Dermis blood vessel endothelial cell (primary cell): ENCODE measurements at places on chromosomes 2 and 18. TPM values are rescaled to one million over a fixed set of nuclear protein-coding genes. Genes with fewer than 3 reads are reported as not detected.

DNA sequence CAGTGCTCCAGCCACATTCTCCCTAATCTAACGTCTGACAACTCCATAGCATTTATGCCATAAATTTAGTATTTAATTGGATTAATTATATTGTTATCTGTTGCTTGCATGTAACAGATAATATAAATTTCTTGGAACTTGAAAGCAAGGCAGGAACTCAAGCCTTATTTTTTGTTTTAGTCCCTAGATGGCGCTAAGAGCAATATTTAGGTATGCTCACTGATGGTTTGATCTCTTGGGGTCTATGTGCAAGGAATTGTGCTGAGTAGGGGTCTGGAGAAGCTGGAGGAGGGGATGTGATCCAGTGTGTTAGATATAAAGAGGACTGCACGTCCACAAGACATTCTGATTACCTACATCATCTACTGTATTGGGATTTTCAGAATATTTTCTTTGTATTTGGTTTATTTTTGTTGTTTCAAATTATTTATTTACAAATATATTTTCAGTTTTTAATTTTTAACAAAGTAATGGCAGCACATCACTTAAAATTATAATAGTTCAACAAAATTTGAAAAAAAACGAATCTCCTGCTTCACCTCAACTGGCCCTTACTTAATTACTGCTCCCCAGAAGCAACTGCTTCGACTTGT, 32.8 kb downstream of the KATNAL2 start:
- peak; percentile 55 for DNase-seq

DNA sequence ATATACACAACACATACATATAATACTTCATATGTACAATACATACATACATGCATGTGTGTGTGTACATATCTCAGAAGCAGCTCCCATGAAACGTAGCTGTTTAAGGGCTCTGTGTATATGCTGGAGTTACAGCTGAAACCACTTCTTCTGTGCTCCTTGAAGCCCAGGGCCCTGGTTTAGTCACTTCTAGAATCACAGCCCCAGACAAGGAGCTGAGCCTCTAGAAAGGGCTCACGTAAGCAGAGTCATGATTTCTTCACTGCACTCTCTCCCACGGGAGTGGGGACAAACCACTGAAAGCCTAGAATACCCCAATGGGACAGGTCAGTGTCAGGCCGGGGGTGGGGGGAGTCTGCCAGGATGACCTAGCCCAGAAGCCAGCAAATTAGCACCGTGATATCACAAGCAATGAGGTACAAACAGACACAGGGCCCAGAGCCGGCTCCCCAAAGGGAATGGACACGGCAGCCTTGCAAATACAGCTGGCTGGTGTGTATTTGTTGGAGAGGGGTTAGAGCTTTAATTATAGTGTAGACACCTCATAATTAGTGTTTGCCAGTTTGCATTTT, 90.3 kb downstream of the C1QL2 start:
- no peak for DNase-seq

DNA sequence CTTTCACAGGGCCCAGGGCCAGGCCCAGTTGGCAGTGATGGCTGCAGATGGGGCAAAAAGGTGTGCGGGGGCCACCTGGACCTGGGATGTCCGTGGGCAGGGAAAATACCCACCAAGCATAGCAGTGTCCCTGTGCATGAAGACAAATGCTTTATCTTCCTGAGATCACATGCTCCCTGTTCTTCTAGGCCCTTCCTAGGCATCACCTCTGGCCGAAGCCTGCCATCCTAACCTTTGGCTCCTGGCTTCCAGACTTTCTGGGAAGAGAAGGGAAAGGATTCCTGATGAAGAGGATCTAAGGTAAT, 105.0 kb upstream of the SMAD2 start:
- DNase-seq: no peak

DNA sequence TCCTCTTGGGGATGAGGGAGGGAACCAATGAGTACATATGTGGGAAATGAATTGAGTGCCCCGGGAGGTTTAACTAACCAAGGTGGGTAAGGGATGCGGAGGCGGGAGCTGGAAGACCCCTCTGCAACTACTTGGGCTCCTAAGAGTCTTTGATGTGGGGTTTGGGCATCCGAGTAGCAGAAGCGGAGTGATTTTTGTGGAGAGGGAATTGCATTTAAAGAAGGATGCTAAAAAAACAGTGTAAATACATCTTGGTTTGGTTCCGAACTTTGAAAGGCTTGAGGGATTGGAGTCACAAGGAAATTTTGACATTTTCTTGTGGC, 215.7 kb downstream of the MCFD2 start:
- DNase-seq: peak; percentile 30

Gene POTEC
- total RNA-seq: not detected in 2 replicates

Gene BOLL
- total RNA-seq: not detected in 2 replicates

Gene RAPH1
- 38.6 and 67.8 TPM in 2 replicates for total RNA-seq
